ENCODE measurements at places on chromosomes 4 and X.

- DNase-seq, result peak; percentile 65
Measured at GRCh38 chr4:40992472-40993295, 221.7 kb downstream of the APBB2 start.

DNA sequence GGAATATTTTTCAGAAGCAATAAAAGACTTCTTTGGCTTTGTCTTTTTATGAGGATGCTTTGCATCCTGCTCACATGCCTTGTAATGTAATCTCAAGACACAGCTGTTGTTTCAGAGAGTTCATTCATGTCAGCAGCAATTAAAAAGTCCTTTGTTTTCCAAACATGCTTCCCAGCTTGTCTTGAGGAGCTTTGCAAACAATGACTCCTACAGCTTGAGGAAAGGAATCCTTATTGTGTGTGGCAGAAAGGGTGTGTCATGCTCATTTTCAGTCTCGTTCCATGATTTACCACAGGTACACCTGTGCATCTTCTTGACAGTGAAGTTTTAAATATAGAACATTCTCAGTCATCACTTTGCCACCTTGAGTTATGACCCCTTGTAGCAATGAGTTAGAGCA is 139.2 kb upstream of the AADAT start:
- DNase-seq, result no peak

- DNase-seq, result peak; percentile 24
Measured at GRCh38 chr4:32172761-32173160, 1452.6 kb downstream of the PCDH7 start.

DNA sequence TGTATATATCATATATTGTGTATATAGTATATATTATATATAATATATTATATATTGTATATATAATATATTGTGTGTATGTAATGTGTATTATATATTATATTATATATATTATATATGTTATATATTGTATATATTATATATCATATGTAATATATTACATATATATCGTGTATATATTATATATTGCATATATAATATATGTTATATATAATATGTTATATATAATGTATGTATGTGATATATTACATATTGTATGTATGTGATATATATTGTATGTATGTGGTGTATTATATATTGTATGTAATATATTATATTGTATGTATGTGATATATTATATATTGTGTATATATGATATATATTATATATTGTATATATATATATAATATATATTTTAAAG is 30.5 kb downstream of the RAB40A start:
- no peak for DNase-seq

- no peak for DNase-seq
Measured at GRCh38 chr4:151013491-151013890, 1.6 kb downstream of the LRBA start.

- no peak for DNase-seq
Measured at GRCh38 chr4:4969298-4969697, 50.0 kb downstream of the CYTL1 start.

- no peak for DNase-seq
Measured at GRCh38 chr4:175770555-175770954, 41.5 kb downstream of the GPM6A start.

GRCh38 chr4:128924951-128925350 is 115.5 kb downstream of the JADE1 start:
- no peak for DNase-seq

- peak; percentile 36 for DNase-seq
Measured at GRCh38 chr4:11428899-11429698, 405 bp upstream of the HS3ST1 start.
